ENCODE measurements at places on chromosomes 1 and 21.

DNA sequence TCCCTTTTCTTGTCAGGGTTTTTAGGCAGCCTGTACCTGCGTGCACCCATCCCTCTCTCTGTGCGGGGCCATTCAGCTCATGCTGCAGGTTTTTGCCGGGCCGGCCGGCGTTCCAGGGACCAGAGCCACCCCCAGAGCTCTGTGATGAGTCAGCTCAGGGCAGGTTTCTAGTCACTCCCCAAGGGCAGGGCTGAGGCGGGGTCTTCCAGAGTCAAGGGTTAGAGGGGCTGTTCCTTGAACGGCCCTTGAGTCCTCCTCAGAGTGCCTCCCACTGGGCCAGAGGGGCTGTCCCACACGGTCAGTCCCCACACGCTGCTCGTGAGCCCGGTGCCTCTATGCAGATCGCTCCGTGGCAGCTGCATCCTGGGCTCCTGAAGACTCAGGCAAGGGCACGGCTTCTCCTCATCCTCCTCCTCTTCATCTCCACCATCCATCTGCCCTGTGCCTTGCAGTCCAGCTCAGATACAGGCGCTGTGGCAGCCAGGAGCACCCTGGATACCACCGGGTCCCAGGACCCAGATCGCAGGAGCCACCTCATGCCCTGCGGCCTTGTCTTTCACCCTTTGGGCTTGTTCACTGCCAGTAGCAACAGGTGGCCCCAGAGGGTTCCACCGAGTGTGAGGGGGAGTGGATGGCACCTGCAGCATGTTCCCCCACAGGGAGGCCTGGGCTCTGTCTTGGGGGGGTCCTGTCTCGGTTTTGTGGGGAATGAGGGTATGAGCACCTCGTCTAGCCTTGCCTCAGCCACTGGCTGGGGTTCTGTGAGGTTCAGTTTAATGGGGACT lies 17.4 kb downstream of the SLX9 start:
- DNase-seq: no peak

DNA sequence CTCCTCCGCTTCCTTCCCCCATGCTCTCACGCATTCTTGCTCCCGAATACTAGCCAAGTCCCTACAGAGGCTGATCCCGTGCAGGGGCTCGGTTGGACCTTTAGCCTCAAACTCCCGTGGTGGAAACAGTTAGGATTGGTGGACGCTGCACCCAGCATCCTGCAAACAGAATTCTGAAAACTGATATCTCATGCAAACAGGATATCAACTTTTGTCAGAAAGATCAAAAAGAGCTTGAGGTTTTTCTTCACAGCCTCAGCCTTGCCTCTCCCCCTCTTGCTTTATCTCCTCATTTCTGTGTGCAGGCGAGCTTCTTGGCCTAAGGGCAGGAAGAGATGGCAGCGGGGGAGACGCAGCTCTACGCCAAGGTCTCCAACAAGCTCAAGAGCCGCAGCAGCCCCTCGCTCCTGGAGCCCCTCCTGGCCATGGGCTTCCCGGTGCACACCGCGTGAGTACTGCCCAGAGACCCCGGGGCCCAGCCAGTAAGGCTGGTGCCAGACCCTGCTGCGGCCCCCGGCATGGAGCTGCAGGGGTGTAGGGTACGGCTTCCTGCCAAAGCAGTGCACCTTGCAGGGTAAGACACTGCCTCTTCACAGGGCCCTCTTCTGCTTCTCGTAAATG lies at the start of gene UBASH3A:
UBASH3A (plus strand) TSS at position 292 of the 621 bp plus-strand sequence; CDS start at position 336, 44 bp downstream.
- DNase-seq: no peak

DNA sequence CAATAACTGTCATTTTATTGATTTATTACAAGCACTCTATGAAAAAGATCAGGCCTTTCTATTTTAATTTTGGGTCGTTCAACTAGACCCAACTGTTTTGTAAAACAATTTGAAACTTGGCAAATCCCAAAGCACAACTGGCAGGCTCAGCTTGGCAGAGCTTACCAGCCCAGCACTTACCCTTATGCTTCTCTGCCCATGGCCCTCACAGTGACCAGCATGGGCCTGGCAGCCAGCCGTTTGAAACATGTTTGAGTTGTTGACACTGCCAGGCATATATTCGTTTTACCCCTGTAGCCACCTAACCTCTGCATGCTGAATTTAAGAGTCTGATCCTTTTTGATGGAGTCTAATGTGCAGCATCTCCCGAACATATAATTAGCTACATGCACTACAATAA lies 796.7 kb upstream of the ADGRL2 start:
- DNase-seq: no peak

DNA sequence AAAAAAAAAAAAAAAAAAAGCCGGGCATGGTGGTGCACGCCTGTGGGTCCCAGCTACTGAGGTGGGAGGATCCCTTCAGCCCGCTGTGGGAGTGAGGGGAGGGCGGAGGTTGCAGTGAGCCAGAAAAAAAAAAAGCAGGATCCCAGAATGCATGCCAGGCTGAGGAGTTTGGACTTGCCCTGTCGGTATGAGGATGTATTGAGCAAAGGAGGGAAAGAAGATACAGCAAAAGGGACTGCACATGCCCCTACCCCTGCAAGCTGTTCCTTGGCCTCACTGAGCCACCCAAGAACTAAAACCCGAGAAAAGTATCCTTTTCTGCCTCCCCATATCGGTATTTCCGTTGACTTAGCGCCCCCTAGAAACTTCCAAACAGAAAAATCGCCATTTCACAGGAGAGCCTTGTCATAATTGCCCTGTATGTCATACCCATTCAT lies 1.3 kb upstream of the GPATCH4 start:
- no peak for DNase-seq

DNA sequence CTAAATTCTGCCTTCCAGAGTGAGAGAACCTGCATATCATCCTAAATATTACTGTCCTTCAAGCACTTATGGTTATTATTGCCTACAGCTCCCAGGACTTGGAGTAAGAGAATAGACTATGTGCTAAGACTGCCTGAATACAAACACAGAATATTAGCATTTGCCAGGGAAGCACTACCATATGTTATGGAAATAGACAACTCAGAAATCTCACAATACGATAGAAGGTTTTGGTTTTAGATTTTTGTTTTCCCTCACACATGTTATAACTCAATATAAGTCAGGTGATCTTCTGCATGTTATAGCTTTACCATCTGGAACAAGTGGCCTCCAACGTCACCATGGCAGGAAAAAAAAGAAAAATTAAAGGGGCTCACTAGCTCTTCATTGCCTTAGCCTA lies 413.9 kb downstream of the LRRIQ3 start:
- no peak for DNase-seq

DNA sequence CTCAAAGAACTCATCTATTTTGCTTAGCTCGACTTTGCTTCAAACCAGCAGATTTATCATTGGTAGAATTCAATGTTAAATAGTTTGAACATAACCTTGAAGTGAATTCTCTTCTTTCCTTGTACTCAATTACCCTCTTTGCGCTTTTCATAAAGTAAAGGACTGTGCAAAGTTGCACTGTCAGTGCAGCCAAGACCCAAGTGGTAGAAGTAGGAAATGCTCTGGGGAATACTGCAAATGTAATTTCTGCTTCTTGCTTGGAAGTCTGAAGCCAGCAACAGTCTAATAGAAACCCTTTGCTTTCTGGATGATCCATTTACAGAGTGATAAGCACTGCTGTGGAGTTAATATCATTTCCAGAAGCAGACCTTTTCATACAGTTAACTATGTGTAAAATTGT lies 936.7 kb upstream of the TMPRSS15 start:
- DNase-seq: no peak

DNA sequence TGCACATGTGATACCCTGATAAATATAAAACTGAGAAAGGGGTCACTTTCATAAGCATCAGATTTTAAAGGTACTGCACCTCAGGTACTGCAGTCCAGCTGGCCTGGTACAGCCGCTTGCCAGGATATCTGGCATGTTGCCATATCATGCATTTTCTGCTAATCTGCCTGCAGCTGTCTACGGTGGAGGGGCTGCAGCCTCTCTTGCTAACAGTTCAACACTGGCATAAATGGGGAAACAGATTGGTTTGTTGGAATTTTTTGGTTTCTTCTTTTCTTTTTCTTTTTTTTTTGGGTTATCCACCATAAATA lies 71.5 kb downstream of the MIS18A start:
- no peak for DNase-seq

Measured in GM20000 (cell line).